ENCODE measurements at places on chromosomes 2 and 18. TPM values are rescaled to one million over a fixed set of nuclear protein-coding genes. Genes with fewer than 3 reads are reported as not detected.

RUFY4 gene
- not detected for total RNA-seq

CFAP221 gene
- total RNA-seq = 3.2 TPM

CNTNAP5 gene
- total RNA-seq = not detected

SPOPL gene
- 33.6 TPM for total RNA-seq

RBMS1 gene
- 125 TPM for total RNA-seq

Data from posterior vena cava (tissue), 2 donors.